ENCODE measurements at places on chromosomes 11 and 22.

DNA sequence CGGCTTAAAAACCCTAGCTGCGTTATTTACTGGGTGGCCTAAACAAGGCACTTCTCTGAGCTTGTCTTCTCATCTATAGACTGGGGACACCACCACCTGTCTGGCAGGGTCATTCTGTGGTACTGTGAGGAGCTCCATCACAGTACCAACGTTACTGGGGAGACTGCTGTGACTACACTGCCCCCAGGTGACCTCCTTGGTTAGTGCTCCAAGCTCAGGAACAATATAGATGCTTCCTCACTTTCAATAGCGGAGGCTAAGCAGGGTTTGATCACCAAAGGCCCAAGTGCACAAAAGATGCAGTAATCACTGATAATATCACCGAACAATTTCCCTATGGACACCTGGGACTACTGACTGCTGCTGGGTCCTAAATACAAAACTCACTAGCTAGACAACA is 18.8 kb downstream of the PRPF19 start:
- DNase-seq: peak; percentile 35

- no peak for DNase-seq
Observed at GRCh38 chr11:22787551-22788162, 41.9 kb downstream of the SVIP start.

DNA sequence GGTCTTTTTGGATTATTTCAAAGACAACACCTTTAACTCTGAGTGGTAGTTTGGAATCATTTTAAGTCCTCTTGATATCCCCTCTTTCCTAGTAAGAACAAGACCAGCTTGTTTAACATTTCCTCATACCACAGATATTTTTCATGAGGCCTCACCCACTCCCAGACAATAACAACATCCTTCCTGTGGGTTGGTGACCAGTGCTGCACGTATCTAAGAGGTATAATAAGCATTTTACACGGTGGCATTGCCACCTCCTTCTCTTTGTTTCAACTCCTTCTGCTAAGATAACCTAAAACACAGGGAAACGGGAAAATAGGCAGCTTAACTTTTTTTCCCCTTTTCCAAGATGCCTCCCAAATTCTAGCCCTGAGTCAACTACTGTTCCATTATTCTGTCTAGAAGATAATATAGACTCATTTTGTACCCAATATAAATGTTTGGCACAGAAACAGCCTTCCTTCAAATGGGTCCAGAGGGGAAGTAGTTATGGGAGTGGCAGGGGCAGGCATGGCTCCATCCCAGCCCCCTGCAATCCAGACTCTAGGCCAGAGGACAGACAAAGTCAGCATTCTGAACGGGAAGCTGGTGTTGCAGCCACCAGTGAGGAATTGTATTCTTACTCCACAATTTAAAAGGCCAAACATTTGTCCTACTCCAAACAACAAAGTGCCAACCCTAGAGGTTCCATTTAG is 28.5 kb downstream of the MAML2 start:
- DNase-seq: no peak

- no peak for DNase-seq
Observed at GRCh38 chr11:96237766-96238266, 105.2 kb downstream of the MAML2 start.

DNA sequence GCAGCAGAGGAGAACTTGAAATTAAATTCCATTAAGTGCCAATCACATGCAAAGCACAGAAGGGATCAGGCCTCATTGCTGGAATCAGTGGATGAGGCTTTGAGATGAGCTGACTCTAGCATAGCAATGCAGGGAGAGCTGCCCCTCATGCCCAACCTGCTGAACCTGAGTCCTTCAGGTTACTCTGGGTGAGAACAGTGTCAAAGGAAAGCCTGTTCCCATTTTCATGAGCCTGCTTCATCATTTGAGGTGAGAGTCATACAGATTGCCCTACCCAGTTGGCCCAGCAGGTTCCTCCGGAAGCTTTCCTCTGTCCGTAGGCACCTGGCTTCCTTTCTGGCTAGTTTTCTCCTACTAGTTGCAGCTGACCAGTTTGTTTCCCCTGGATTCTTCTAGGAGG is 25.9 kb upstream of the ZBTB16 start:
- DNase-seq: no peak

DNA sequence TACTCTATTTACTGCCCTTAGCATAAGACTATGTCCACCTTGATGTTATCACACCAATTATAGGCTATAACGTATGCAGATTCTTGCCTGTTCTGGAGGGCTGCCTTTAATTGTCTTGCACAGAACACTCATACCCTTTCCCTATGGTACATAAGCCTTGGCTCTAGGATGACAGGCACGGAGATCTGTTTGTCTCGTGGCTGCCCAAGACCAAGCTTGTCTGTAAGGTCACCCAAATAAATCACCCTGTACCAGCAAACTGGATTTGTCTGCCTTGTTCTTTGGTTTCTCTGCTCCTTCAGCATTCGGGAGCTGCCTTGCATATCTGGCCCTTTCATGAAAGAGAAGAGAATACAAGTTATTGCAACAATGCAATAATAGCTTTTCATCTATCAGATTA is 7.5 kb upstream of the TSGA10IP start:
- no peak for DNase-seq

DNA sequence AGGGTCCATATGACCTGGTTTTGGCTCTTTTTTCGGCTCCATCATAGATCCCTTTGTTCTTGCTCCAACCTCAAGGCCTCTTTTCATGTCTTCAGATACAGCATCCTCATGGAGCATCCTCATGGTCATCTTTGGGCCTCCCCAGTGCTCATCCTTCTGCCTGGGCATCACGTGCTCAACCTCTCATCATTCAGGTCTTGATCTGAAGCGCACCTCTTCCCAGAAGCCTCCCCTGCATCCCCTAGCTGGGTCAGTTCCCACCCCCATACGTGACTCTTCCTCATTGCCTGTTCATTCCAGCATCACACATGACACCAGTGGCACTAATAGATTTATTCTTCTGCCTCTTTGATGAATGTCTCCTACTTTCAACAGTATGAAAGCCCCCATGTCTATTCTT is 192.2 kb downstream of the MIAT start:
- no peak for DNase-seq

- DNase-seq: no peak
Observed at GRCh38 chr11:117565709-117566108, 231.3 kb downstream of the DSCAML1 start.

GRCh38 chr22:47781024-47781423 is 1018.6 kb downstream of the TBC1D22A start:
- DNase-seq: no peak

- no peak for DNase-seq
Observed at GRCh38 chr11:107468596-107468995, 11.0 kb upstream of the CWF19L2 start.

DNA sequence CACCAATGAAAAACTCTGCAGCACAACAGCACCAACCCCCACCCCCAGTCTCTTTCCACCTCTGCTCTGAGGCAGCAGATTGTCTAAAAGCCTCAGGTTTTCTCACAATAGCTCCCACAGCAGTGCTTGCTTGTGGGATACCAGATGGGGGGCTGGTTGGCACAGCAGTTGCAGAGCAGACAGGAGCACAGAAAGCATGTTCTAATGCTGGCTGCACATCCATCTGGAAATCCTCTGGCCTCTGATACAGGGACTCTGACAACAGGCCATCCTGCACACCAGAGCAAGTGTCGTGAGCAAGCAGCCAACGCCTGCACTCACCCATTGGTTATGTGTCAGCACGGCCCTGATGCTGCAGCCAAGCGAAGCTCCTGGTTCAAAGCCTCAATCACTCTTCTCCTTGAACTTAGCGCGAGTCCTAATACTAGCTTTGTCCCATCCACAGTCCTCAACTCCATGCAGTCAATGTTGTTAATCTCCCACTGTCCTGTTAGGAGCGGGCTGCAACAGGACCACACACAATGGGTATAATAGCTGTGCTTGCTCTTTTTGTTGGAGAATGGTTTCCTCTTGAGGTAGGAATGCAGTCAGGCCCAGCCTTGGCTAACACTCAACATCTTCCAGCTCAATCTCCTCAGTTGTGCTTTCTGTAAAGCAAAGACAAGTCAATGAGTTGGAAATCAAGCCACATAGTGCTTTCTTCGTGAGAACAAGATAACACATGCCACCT is 30.3 kb downstream of the VSTM5 start:
- DNase-seq: no peak

DNA sequence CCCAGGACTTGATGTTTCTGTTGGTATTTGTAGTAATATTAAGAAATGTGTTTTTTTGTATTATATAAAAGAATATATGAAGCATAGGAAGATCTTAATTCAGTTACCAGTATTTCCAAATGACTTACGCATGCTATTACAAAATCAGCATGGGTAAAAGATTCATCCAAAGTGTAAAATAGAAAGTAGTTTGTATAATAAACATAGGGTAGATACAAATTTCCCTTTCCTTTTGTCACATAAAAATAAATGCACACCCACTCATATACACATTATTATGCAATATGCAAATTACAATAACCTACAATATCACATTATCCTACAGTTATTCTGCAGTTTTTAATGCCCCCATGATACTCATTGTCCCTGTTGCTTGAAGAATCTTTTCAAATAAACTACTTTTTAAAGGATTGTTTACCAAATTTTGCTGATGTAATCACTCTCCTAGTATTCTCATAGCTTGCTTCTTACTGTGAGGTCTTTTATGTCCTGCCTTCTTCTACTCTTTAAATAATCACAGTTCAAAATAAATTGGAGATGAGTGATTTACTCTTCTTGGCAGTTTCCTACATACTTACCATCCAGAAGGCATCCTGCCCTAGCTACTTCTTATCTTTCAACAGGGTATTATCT is 244.0 kb downstream of the CASP12 start:
- no peak for DNase-seq

DNA sequence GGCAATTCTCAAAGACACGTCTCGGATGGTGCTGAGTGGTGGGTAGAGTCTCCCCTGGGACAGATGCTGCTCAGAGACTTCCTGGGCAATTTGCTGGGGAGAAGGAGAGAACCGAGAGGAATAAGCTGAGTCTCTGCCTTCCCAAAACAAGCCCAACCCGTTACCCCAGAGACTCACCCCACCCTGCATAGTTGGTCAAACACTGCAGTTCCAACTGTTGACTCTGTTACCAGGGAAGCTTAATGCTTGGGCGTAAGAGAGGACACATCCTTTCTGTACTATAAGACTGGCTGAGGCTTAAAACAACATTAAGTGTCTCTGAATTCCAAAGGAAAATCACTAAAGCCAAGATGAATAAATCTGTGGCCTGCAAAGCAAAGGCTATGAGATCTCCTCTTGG is 68.1 kb downstream of the CCDC81 start:
- DNase-seq: no peak

- DNase-seq: no peak
Observed at GRCh38 chr11:117823946-117824420, 561 bp downstream of the FXYD2 start.

DNA sequence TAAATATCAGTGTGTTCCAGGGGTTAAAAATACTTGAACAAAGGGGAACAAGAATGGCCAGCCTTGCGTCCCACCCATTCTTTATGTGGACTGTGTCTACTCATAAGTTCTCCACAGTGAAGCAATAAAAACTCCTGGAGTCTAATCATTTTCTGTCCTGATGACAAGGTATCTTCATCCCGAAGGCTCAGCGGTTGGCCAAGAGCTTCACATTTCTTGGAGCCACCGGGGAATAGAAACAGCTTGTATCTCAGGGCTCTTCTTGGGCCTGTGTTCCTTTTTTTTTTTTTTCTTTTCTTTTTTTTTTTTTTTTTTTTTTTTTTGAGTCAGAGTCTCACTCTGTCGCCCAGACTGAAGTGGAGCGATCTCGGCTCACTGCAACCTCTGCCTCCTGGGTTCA is 36.8 kb upstream of the ADORA2A start:
- DNase-seq: no peak

DNA sequence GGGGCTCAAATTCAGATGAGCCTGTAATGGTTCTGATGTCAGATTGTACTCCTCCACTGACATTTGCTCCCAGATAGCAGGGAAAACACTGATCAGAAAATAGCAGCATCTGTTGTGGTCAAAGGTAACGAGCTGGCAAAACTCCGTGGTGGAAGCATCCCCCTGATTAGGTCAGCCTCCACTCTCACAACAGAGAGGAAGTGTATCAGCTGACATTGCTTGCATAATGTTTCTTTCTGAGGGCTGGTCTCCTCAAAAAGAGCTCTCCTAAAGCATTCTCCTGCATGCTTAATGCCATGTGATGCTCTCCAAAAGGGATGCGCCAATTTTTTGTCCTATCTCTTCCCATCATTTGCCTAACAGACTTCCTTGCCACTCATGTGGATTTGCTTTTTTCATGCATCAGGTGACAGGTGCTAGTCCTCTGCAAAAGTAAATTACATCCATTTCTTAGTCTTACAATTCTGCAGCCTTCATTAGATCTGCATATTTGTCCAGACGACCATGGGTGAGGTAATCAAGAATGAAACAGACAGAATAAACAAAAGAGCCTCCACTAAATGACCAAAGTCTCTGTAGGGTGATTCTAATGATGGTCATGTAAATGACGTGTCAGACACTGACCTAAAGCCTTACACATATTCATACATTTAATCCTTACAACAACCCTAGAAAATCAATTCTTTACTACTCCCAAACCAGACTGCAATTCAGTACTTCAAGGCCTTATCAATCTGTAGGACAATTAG is 6.4 kb upstream of the TENM4 start:
- DNase-seq: no peak

DNA sequence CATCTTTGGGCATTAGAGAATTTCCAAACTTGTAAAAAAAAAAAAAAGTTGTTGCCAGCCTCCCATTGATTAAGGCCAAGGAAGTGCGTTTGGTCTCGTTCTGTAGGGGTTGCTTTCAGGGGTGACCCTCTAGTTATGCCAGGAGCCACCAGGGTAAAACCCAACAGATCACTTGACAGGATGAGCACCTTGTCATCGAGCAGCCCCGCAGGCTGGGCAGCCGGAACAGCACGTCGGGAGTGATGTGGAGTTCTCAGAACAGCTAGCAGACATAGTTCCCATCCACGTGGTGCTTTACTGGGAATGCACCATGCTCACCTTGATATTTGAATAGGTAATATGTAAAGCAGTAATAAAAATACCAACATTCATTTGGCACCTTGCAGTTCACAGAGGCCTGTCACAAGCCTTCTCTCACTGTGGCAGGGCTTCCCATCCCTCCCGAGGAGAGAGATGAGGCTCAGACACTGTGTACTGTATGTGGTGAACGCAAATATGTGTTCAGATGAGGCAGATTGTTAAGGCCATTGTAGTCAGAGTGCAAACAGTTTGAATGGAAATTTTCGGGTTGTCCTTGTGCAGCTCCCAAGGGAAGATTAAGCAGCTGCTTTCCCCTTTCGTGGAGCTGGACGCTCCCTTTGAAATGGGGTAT is 70.9 kb upstream of the SORL1-AS1 start:
- DNase-seq: no peak

- no peak for DNase-seq
Observed at GRCh38 chr22:49953027-49953679, 7.4 kb upstream of the PIM3 start.

GRCh38 chr11:85821636-85822035 is 10.7 kb upstream of the SYTL2 start:
- no peak for DNase-seq
